ENCODE measurements at places on chromosomes 6 and 20.

DNA sequence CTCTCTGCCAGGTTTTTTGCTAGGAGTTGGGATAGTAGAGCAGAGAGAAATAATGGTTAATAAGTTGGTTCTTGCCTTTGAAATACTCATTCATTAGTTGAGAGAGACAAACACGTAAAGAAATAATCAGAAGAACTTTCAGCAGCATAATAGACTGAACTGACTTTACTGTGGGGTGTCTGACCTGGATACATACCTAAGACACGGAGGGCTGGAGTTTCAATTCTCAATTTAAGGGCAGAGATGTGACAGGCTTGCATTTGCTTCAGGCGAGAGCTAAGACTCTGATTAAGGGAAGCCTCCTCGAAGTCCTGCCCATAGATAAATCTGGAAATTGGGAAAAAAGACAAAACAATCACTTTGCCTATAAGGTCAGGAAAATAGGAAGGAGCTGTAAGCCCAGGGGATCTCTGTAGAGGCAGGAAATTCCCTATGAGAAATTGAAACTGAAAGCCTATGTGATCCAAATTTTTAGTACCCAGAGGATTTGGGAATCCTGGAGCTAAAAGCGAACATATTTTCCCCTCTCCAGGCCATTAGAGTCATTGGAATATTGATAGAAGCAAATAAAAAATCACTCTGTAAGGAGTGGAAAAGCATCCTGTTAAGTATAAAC lies 276.8 kb downstream of the PHACTR1 start:
- DNase-seq, result no peak

DNA sequence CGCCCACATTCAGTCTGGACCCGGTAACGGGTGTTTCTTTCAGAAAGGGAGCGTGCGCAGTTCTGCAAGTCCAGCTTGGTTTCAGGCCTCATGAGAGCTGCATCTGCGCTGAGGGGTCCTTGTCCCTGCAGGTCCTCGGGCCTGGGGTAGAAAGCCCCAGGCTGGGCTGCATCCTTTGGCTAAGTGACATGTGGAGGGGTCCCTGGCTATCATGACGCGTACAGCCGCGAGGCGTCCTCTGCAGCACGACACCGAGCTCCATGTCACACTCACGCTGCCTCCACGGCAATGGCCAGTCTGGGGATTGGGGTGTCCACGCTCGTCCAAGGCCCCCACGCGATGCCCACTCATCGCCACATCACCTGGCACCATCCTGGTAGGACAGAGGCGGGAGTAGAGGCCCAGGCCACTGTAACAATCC lies 1.7 kb upstream of the KIF25 start:
- DNase-seq, result no peak

GRCh38 chr20:33650753-33651561 lies 11.2 kb upstream of the C20orf144 start:
- DNase-seq, result no peak

DNA sequence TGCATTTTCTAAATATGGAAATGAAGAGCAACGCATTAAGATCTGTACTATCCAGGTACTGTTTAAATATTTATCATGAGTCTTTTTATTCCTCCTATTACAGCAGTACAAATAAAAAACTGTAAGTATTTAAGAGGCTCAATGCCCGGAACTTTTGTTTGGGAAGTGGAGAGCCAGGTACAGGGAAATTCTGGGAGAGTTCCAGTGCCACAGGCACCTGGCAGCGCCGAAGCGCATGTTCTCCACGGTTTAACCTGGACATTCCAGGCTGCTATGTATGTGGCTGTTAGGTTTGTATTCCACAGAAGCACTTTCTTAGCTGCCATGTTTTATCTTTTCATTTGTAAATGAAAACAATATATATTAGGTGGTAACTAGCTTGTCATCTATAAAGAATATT lies 81.7 kb downstream of the PREP start:
- DNase-seq, result no peak

GRCh38 chr6:81237226-81237625 lies 515.3 kb downstream of the TENT5A start:
- DNase-seq, result no peak

- no peak for DNase-seq
Observed at GRCh38 chr20:62352402-62353288, 14.5 kb downstream of the LAMA5 start.

Data from activated gamma-delta T cell treated with Interleukin-2 at 50 U/mL for 16 hours (primary cell).